Neuronal stem cell (in vitro differentiated cells): ENCODE measurements at places on chromosomes 12 and 14.
A peak's percentile ranks its signal among the peaks of the same experiment; 100 is the strongest.

GRCh38 chr14:73728717-73729330 is 14.6 kb upstream of the PNMA1 start:
- peak; percentile 81 for DNase-seq

DNA sequence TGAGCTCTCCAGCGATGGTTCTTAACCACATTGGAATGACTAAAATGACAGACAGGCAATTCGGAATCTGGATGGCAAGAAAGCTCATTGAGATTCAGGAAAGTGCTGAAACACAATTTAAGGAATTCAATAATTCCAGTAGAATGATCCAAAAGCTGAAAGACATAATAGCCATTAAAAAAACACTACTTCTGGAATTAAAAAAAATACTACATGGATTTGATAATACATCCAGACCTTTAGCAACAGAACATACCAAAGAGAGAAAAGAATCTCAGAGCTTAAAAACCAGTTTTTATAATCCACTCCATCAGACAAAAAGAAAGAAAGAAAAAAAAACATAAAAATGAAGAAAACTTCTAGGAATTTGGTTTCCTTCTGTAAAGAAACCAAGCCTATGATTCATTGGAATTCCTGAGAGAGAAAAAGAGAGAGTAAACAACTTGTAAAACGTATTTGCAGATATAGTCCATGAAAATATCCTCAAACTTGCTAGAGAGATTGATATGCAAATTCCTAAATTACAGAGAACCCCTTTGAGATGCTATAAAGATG is 52.8 kb downstream of the SLCO1B1 start:
- DNase-seq, result no peak

DNA sequence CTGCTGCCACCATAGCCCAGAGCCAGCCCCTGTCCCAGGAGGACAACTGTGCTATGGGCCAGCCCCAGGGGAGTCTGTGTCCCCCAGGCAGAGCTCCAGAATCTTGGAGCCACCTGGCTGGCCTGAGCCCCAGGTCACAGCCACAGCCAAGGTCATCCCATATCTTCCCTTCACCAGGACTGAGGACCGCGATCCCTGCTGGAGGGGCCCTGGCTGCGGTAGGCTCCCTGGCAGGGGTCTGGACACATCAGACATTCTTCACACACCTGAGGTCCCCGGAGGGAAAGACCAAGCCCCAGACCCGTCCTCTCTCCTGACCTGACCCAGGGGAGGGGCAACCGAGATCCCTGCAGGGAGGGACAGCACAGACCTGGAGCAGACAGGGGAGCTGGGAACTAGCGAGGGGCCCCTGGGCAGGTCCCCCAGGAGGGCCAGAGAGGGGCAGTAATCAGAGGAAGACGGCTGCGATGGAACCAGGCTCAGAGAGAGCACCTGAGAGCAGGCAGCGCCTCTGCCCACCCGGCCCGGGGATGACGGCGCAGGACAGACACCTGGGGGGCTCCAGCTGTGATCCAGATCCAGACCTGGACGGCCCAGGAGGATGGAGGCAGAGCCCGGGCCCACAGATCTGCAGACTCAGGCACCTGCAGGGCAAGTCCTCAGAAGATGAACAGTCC is 103.2 kb upstream of the EIF5 start:
- no peak for DNase-seq

DNA sequence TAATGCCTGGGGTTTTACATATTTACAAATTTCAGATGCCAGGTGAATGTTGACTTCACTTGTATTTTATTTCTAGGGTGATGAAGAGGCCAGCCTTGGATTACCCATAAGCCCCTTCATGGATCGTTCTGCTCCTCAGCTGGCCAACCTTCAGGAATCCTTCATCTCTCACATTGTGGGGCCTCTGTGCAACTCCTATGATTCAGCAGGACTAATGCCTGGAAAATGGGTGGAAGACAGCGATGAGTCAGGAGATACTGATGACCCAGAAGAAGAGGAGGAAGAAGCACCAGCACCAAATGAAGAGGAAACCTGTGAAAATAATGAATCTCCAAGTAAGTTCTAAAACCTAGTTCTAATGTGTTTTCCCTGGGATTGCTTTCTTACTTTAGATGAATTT is 41.3 kb upstream of the SLCO1C1 start:
- no peak for DNase-seq

DNA sequence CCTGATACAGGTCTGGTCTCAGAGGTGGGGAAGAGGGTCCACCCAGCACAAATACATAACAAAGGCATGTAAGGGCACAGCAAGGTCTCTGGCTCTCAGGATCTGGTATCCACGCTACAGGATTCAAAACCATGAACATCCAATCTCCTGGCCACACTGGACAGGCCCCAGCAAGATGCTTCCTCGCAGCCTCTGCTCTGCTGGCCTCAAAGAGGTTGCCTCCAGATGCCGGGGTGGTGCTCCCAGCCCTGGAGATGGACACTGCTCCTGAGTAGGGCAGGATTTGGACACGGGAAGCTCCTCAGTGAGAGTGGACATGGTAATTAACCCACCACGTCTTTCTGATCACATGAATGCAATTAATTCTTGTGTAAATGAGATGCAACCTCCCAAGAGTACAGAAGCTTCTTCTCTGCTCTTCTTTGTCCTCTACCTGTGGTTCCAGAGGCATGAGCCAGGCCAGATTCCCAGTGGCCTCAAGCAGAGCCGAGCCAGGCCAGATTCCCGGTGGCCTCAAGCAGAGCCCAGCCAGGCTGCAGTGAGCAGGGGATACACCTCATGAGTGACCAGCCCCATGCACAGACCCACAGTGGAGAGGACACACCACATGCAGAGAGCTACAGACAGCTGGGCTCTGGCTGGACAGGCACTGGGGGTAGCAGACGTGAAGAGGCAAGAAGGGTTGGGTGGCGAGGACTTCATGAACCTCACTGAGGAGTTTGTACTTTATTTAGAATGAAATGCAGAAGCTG is 186.4 kb downstream of the PIWIL1 start:
- no peak for DNase-seq
